Right lung (tissue), 10 donors: ENCODE measurements at places on chromosomes 11 and 22. TPM values are rescaled to one million over a fixed set of nuclear protein-coding genes. Genes with fewer than 3 reads are reported as not detected.

- no peak for DNase-seq
Observed at GRCh38 chr22:26273011-26273675, 103.9 kb downstream of the SEZ6L start.

GLYATL1B gene
- polyA plus RNA-seq = not detected

GRCh38 chr11:6061475-6061874 lies 30.9 kb upstream of the OR56A1 start:
- DNase-seq = no peak

DNA sequence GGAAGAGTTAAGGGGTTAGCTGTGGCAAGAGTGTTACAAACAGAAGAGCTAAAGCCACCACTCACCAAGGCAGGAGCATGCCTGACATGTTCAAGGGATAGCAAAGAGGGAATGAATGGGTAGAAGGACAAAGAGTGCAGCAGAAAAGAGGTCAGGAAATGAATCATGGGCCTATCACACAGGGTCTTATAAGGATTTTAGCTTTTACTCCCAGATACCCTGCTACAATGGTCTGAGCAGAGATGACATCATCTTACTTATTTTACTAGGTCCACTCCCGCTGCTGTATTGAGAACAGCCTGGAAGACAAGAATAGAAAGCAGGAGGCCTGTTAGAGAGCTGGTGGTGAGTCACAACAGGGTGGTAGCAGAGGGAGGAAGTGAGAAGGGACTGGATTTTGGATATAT lies 9.8 kb downstream of the TRAF6 start:
- DNase-seq = no peak

DNA sequence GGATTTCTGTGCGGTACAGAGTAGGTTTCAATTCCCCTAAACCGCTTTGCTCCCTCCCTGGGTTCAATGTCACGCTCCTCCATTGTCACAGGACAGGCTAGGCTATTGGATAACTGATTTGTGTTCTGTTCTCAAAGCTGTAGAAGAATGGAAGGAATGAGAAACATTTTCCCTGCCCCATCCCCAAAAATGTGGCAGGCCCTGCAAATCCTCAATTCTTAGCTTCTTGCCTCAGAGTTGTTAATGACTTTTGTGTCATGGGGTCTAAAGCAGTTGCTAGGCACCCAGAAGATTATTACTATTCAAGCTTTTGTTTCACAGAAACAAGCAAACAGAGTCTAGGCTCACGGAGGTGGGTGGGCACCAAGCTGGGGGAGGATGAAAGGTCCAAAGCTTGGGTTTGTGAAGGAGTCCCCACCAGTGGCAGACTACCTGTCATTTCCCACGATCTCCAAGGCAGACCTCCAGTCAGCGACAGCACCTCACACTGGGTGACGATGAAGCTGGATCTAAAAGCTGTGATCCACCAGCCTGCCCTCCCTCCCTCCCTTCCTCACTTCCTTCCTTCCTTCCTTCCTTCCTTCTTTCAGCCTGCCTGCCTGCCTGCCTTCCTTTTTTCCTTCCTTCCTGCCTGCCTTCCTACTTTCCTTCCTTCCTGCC lies 1080.2 kb downstream of the OPCML start:
- DNase-seq = no peak

- no peak for DNase-seq
Observed at GRCh38 chr11:118715245-118715831, 35.9 kb upstream of the TREH start.

DNA sequence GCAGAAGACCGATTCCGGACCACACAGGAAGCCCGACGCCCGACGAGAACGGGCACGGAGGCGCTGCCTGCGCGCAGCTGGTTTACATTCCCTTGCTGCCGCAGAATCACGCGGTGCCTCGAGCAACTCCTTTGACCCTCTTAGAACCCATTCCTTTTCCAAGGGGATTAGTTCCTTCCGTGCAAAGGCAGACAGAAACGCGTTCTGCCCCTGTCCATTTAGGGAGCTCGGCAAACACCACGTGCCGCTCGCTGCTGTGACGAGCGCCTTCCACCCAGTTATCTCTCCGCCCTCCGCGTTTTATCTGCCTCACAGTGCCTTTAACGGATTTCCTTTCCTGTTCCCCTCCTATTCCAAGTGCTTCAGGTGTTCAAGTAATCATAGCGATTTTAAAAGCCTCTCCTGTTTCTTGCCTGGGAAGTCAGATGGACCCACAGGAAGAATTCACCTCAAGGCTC lies 24.1 kb upstream of the MICAL3 start:
- peak; percentile 63 for DNase-seq

DNA sequence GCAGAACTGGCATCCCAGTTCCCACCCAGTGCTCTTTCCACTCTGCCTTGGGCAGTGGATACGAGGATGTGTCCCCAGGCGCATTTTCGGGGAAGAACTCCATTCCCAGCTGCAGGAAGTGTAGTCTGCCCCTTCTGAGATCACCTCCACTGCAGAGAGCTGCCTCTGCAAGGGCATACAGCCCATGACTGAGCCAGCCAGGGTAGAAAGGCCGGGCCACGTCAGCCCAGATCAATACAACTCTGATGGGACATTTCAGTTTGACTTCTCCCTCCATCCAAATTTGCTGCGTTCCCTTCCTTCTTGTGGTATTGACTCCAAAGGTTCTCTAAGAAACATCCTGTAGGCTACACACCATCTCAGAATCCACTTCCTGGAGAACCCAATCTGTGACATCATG lies 19.7 kb downstream of the MOGAT2 start:
- no peak for DNase-seq

RPS6KB2 gene
- polyA plus RNA-seq = 34.2 TPM

APOA5 gene
- 0.09 TPM for polyA plus RNA-seq

SLC22A6 gene
- polyA plus RNA-seq = 0.09 TPM

- no peak for DNase-seq
Observed at GRCh38 chr11:9280655-9281301, 15.6 kb upstream of the DENND5A start.

DNA sequence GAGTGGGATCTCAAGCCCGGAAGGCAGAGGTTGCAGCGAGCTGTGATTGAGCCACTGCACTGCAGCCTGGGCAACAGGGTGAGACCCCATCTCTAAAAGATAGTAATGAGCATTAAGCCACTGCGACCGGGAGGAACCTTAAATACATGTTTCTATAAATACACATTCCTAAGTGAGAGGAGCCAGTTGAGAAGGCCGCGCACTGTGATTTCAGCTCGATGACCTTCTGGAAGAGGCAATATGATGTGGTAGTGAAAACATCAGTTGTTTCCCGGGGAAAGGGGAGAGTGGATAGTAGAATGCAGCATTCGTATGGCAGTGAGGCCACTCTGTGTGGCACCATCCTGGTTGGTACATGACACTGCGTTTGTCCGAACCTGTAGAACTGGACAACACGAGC lies 18.0 kb downstream of the PTDSS2 start:
- no peak for DNase-seq

HEPHL1 gene
- polyA plus RNA-seq = not detected

XRRA1 gene
- polyA plus RNA-seq = 13.0 TPM

DNA sequence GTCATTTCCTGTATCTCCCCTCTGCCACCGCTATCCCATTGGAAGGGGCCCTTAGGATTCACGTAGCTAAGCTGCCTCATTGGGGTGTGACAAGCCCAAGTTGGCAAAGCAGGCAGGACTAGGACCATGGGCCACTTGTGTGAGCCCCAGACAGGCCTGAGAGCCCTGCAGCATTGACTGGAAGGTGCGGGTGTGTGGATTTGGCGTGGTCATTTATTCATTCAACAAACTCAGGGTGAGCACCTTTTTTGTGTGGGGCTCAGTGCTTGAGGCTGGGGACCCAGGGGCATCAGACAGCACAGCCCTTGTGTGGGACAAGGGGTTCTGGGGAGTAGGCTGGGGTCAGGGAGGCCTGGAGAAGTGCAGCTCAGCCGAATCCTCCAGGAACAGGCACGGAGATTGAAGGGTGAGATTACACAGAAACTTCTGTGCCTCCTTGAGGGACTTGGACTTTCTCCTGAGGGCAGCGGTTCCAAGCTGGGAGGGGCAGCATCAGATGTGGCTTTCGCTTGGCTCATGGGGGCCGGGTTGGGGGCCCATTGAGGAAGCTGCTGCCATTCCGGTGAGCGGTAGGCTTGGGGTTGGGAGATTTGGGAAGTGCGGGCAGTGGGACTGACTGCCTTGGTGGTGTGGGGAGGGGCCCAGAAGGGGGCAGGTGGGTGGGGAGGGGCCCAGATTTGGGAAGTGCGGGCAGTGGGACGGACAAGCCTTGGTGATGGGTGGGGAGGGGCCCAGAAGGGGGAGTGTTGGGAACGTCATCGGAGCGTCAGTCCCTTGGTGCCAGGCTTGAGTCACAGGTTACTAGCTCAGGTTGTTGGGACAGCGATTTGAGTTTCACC lies 11.9 kb downstream of the MGAT3 start:
- no peak for DNase-seq

DNA sequence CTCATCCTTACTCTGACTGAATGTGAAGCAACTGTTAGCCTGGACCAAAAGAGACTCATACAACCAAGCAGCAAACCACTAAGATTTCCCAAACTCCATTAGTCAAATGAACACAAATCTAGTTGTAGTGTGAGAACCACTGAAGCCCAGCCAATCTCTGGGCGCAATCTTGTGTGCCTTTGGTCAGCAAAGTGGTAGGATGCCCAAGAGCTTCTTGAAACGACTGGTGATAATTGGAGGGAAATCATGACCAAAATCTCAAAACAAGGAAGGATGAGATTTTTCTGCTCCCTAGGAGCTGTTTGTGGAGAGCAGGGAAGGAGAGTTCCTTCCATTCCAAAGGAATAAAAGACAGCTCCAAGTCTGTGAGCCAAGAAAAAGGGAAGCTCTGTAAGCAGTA lies 24.0 kb downstream of the F2 start:
- no peak for DNase-seq

INS gene
- polyA plus RNA-seq = not detected

DNA sequence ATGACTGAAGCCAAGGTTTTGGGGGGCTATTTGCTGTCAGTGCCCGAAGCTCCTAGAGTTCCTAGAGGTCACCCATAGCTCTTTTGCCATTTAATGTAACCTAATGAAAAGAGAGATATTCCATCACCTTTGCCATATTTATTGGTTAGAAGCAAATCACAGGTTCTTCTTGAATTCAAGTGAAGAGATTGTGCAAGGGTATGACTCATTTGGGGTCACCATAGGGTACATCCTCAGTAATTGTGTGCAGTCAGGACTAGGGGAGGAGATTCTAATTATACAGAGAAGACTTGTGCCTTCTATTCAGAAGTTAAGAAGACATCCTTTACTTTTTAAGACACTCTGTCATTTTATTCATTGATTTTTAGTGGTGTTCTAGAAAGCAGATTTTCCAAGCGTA lies 6.9 kb upstream of the PRAME start:
- DNase-seq = no peak

- DNase-seq = no peak
Observed at GRCh38 chr22:43892183-43892894, 526 bp upstream of the PNPLA5 start.

CHADL gene
- 4.1 TPM for polyA plus RNA-seq

TRPC6 gene
- polyA plus RNA-seq = 51.3 TPM

NKAPD1 gene
- 39.9 TPM for polyA plus RNA-seq

DNA sequence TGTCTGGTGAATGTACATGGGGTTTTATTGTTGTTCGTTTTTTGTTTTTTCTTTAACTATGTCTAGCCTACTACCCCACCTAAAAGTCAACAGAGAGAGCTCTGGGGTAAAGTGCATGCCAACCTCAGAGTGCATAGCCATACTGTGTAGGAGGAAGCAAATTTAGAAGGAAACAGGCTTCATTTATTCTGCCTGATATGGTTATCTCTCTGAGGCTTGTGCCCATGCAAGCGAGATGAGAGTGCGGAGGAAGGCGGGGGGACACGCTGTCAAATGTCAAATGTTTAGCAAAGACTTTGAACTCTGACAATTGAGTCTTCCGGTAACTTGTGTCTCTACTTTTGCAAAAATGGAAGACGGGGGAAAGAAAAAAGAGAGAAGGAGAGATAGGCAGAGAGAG lies 295.5 kb downstream of the ETS1 start:
- no peak for DNase-seq

DNA sequence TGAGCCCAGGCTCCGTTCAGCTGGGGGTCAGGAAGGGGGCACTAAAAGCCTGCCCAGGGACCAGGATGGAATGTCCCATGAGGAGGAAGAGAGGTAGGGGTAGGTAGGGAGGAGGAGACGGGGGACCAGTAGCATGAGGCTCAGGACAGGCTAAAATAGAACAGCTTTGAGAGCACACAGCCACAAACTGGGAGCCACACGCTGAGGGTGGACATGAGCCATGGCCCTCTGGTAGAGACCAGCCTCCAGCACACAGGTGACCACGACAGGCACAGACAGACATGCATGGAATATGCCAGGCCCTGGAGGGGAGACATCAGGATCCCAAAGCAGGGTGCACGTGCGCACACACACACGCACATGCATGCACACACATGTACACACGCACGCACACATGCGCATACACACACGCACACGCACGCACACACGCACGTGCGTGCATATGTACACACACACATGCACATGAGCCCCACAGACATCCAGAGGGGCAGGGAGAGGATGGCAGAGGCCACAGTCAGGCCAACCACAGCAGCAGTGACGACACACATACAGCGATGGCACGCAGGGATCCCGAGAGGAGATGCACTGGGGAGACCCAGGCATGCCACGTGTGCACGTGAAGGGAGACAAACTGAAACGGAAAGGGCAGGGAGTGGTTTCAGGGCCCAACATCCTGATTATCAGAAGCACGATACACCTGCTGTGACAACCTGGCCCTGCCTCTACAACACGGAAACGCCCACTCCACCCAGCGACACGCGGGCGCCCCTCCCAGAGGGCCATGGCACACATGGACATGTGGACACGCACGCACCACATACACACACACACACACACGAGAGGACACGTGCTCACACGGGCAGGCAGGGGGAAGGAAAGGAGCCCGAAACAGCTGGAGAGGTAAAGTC lies 25.7 kb downstream of the LRRC10B start:
- no peak for DNase-seq

EPS8L2 gene
- polyA plus RNA-seq = 81.2 TPM

GRCh38 chr11:77656362-77656761 lies 18.8 kb upstream of the CLNS1A start:
- no peak for DNase-seq

- DNase-seq = no peak
Observed at GRCh38 chr11:64032050-64032449, 3.7 kb upstream of the FLRT1 start.

DNA sequence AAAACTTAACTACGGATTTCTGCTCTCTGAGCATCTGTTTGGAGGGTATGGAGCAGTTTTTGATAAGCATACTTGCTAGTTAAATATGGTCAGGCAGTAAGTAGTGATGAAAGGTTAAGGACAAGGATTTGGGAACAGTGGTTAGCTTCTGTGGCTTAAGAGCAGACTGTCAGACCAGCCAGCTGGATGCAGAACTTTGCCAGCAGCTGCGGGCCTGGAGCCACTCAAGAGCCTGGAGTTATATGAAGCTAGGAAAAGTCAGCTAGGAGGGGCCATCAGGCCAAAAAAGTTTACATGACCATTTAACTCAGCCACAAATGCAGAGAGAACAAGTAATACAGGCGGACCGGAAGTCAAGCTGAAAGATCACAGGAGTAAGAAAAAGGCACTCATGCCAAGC lies 1817.7 kb downstream of the LRRC4C start:
- DNase-seq = peak; percentile 8

CBY1 gene
- polyA plus RNA-seq = 56.3 TPM

- DNase-seq = no peak
Observed at GRCh38 chr11:82945682-82946081, 44.1 kb downstream of the DDIAS start.

DNA sequence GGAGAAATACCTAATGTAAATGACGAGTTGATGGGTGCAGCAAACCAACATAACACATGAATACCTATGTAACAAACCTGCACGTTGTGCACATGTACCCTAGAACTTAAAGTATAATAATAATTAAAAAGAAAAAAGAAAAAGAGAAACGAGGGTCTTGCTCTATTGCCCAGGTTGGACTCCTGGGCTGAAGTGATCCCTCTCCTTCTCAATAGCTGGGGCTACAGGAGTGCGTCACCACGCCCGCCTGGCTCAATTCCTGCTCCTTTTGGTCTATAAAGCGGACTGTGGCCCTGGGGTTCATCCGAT lies 521 bp upstream of the PTS start:
- no peak for DNase-seq
